ENCODE measurements at places on chromosomes 13 and 19. TPM values are rescaled to one million over a fixed set of nuclear protein-coding genes. Genes with fewer than 3 reads are reported as not detected.

GRCh38 chr19:18651733-18652132 lies 14.9 kb downstream of the KLHL26 start:
- DNase-seq = no peak

DNA sequence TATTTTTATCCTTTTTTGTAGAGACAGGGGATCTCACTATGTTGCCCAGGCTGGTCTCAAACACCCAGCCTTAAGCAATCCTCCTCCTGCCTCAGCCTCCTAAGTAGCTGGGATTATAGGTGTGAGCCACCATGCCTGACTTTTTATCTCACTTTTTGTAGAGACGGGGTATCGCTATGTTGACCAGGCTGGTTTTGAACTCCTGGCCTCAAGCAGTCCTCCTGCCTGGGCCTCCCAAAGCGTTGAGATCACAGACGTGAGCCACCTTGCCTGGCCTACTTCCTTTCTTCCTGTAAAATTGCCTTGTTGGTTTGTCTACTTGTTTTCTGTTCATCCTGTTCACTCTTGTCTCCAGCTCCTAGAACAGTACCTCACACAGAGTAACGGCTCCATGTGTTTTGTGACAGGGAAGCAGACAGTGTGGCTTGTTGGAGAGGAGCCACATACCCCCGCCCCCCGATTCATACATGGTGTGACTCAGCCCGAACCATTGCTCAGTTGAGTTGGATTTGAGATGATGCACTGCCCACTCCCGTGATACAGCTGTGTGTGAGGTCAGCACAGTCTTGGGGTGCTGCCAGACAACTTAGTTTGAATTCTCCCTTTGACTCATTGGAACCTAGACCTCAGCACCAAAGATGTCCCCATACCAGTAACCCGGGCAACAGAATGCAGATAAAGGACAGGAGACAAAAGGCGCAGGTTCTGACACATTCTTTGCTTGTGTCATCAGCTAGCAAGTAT lies 34.2 kb downstream of the GPR42 start:
- peak; percentile 97 for DNase-seq

DNA sequence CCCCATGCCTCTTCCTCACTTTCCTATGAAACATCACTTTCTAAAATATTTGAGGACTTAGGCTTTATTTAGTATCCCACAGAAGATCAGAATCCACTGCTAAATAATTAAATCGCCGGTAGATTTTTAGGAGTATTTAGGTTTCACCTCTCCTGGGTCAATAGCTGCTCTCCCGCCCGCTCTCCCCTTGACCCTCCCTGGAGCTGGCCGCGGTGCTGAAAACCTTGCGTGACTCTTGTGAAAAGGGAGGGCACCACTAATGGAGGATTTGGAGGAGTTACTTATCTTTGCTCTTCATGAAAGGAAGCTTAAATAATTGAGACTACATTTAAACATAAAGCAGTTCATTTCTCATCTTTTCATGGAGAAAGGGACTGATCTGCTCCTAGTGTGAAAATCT lies 14.1 kb downstream of the POU4F1 start:
- peak; percentile 16 for DNase-seq

- DNase-seq = no peak
Measured at GRCh38 chr13:113620036-113620796, 35.7 kb downstream of the TFDP1 start.

The MIDN gene
- 7.0 TPM for total RNA-seq

The ZNF100 gene
- total RNA-seq = 3.5 TPM

DNA sequence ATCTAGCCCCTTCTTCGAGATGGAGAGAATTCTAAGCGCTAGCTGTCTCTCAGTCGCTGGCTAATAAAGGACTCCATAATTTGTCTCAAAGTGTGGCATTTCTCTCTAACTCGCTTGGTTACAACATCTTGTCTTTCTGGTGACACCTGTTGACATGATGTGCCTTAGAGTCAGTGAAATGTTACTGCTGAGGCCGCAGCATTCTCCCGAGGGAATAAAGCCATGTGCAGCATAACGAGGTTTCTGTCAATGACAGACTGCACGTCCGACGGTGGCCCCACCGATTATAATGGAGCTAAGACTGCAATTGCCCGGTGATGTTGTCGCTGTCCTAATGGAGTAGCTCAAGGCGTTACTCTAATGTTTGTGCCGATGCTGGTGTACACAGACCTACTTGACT lies 20.3 kb upstream of the GPR32 start:
- DNase-seq = no peak

- no peak for DNase-seq
Measured at GRCh38 chr19:39423258-39424086, 11.0 kb downstream of the PLEKHG2 start.

DNA sequence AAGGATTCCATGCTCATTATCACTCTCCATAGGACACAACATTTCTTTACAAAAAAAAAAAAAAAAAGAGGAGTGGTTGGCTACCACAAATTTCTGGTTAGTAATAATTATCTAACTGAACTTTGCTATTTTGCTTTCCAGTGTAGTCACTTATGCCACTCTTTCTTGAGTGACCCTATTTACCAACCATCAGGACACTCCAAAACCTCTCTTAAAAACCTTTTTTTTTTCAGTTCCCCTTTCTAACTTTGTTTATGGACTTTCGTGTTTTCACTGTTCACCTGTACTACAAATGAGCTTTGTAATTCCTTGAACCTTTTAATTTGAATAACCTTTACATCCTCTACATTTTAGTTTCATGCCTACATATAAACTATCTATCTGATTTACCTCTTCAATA lies 686.5 kb upstream of the PCDH9 start:
- DNase-seq = no peak

- no peak for DNase-seq
Measured at GRCh38 chr13:110426735-110427134, 119.7 kb downstream of the COL4A2 start.

GRCh38 chr13:113184568-113185440 lies 23.7 kb downstream of the PCID2 start:
- no peak for DNase-seq

GRCh38 chr13:111117289-111117688 lies 2.2 kb downstream of the ARHGEF7 start:
- DNase-seq = no peak

The ZNF569 gene
- total RNA-seq = 2.9 TPM

DNA sequence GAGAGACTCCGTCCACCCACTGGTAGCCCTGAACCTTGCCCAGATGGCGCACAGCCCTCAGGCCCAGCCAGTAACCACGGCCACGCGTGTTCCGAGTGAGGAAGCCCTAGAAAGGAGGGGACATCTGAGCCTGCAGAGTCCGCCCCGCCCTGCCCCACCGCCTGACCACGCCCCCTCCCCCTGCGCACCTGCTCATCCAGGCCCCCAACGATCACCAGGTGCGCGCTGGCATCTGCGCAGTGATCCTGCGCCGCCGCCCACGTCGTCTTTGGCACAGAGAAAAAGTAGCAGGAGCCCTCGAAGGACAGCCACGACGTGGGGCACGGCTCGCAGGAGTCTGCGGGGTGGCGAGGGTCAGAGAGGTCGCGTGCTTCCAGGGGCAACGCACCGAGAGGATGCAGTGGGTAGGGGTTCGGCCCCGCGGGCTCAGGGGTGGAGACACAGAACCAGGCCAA lies 2.1 kb downstream of the CLEC4G start:
- no peak for DNase-seq

DNA sequence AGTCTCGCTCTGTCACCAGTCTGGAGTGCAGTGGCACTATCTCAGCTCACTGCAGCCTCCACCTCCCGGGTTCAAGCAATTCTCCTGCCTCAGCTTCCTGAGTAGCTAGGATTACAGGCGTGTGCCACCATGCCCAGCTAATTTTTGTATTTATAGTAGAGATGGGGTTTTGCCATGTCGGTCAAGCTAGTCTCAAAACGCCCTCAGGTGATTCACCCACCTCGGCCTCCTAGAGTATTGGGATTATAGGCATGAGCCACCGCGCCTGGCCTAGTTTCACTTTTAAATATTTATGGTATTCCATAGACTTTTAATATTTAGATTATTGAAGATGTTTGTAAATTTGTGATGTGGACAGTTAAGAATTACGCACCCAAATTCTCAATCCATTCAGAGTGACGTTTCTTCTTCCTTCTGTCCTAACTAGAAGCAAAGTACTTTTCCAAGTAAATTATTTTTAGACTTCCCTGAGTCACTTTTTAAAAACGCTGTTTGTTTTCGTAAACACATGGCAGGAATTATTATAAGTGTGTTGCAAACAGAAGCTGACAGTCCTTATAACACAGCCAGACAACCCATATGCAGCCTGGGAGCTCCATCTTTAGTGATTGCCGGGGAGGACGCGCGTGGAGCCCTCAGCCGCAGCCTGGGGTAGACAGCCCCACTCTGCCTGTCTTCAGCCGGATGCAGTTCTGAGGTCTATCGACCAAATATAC lies 131.7 kb downstream of the ATP11A start:
- no peak for DNase-seq

DNA sequence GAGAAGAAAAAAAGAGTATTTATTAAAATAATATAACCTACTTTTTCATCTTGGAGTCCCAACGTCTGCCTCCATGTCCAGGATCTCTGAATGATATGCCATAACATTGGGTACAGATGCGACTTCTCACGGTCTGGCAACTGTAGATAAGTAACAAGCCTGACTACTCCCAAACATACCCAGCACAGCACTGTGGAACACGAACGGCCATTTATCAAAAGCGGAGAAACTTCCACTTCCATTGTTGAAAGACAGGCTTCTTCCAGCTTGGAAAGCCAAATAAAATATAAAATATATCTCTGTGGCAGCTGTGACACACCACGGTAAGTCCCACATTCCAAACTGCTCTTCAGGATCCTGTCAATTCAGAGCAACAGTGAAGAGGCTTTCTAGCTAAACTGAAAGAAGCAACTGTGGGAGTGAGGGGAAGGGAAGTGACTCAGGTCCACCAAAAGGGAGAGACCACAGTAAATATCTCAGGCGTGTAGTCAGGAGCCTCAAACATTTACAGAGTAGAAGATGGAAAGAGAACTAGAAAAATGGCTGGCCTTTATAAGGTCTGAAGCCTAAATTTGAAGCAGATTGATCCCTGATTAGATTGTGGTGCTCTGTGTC lies 331.7 kb downstream of the LIG4 start:
- peak; percentile 57 for DNase-seq

DNA sequence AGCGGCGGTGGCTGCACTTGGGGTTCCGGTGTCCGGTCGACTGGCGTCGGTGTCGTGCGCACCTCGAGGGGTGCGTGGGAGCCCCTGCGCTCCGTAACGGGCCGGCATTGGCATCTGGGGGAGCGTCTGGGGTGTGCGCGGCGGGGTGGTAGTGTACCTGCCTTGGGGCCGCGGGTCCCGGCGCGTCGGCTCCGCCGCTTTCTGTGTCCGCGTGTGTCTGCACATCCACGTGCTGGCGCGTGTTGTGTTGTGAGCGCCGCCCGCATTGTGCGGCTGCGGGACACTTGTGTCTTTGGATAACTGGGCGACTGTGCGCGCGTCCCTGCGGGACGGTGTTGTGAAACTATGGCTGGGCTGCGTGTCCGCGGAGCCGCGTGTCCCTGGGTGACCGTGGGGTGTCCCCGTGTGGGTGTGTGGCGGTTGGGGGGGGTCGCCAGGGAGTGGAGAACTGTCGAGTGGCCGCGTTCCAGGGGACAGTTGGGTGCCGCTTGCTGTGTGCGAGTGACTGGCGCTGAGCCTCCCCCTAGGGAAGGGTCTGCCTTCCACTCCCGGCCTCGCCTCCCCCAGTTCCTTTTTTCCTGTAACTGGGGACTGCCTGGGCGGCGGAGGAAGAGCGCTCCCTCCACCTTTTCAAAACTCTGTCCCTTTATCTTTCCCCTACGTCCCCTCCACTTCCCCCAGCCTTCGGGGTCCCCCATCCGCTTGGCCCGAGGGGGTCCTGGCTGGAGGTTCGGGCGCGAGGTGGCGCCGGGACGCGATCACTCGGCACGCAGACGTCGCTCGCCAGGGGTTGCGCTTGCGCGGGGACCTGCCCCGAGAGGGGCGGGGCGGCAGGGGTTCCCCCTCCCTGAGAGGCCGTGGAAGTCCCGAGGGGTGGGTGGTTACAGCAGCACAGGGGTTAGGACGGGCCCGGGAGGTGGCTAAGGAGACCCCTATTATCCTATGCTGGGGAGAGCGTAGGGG lies 5.7 kb upstream of the NFIC start:
- DNase-seq = no peak

DNA sequence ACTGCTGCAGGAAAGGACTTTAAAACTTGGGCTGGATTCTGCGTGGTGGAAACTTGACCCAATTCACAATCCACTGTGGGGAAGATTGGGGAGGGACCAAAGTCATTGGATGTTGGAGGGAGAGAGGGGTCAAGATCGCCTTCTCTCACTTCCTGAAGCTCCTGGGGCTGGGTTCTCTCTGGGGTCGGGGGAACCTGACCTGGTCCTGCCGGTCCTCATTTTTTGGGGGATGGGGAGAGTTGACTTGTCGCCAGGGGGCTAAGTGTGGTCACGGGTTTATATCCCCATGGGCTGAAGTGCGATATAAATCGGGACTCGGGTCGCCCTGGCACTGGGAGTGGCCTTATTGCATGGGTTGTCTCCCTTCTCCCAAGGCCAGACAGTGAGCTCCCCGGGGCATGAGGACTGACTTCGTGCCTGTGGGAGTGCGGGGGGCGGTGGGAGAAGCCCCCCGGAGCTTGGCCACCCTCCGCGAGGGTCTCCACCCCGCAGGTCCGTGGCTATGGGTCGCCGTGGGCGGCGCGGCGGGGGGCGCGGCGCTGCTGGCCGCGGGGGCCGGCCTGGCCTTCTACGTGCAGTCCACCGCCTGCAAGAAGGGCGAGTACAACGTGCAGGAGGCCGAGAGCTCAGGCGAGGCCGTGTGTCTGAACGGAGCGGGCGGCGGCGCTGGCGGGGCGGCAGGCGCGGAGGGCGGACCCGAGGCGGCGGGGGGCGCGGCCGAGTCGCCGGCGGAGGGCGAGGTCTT lies 6.3 kb downstream of the ICAM5 start:
- DNase-seq = no peak

- DNase-seq = no peak
Measured at GRCh38 chr13:112467236-112467635, 91.1 kb downstream of the SPACA7 start.

- no peak for DNase-seq
Measured at GRCh38 chr13:113052206-113052605, 53.4 kb upstream of the F7 start.

DNA sequence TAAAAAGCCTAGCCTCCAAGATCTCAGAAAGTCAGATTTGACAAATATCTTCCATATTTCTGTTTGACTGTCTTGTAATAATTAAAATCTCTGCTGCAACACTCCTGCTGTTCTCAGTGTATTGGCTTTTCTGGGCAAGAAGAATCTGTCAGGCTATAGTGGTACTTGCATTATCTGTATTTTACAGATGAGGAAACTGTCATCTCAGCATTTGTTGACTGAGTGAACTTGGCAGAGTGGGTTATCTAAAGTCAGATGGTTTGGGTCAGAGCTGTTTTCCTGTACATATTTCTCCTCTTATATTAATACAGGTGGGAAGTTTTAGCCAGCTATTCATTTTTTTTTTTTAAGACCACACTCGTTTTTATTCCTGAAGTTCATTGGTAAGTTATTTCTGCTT lies 1378.2 kb upstream of the PCDH20 start:
- no peak for DNase-seq

The ZNF284 gene
- 2.6 TPM for total RNA-seq

Measured in A172 (cell line).